ENCODE measurements at places on chromosomes 4 and X.

DNA sequence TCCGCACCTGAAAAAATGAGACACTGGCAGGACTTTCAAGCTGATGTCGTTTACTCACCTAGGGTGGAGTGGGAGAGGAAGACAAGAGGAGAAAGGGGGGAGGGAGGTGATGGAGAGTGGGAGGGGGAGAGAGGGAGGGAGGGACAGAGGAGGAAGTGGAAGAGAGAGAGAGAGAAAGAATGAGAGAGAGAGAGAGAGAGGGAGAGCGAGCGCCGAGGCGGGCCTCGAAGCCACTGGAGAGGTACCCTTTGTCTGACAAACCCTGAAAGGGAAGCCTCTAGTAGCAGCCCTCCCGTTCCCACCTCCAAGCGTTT is 296 bp upstream of the ADGRL3 start:
- no peak for DNase-seq

GRCh38 chr4:23097251-23097650 is 404.5 kb downstream of the GBA3 start:
- DNase-seq = no peak

- no peak for DNase-seq
Measured at GRCh38 chr4:177191991-177192390, 117.7 kb upstream of the NEIL3 start.

DNA sequence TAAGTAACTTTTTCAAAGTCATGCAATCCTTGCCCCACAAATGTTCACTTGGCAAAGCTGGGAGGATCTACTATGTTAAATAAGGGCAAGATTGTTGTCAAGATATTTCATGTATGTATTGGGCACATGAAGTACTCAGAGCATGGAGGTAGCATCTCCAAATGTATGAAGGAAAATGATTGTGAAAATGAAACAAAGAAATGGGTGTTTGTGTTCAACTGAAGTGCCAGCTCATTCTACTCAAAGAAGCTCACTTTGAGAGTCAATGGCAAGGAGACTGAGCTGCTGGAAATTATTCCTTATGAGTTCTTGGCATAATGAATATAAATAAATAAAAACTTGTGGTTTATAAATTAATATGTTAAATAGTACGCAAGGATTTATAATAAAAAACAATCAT is 124.5 kb upstream of the ARSJ start:
- DNase-seq = no peak

DNA sequence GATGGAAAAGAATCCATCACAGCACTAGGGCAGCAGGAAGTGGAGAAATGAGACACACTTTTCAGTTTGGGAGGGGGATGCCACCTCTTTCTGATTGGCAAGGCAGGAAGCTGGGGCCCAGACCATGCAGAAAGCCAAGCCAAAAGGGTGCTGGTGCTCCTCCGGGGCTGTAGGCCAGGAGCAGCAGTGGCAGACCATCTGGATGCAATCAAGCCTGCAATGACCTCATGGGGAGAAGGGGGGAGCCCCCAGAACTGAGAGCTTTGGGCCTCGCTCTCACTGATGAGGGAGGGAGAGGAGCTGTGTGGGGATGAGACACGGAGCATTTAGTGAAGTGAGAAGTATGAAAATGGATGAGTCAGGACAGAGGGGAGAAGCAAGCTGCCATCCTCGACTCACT is 141.3 kb upstream of the NALF2 start:
- DNase-seq = no peak

GRCh38 chr4:887034-887763 is 44.9 kb downstream of the GAK start:
- no peak for DNase-seq

GRCh38 chr4:11050766-11051165 is 366.2 kb upstream of the CLNK start:
- no peak for DNase-seq

- DNase-seq = peak; percentile 79
Measured at GRCh38 chr4:184475096-184475461, 729 bp upstream of the IRF2 start.

DNA sequence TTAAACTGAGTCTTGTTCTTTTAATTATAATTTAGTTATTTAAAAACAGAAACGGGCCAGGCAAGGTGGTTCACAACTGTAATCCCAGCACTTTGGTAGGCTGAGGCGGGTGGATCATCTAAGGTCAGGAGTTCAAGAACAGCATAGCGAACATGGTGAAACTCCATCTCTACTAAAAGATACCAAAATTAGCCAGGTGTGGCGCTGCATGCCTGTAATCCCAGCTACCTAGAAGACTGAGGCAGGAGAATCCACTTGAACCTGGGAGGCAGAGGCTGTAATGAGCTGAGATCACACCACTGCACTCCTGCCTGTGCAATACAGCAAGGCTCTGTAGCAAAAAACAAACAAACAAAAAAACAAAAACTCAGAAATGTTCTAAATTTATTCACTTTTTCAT is 852.9 kb downstream of the TECRL start:
- DNase-seq = no peak

DNA sequence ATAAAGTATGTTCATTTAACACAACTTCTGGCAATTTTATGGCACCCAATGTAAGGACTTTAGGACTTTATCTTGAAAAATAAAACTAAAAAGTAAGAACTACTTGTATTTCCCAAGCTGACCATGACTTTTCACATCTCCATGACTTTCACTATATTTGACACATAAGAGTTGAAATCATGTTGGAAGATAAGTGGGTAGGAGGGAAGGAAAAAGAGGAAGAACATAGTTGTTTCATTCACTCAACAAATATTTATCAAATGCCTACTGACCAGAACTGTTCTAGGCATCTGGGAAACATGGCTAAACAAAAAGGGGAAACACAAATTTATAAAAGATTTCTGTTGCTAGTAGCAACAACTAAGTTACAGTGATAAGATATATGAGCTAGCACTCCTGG is 16.0 kb downstream of the SCLT1 start:
- no peak for DNase-seq

- no peak for DNase-seq
Measured at GRCh38 chr4:149426461-149426860, 389.2 kb downstream of the IQCM start.

DNA sequence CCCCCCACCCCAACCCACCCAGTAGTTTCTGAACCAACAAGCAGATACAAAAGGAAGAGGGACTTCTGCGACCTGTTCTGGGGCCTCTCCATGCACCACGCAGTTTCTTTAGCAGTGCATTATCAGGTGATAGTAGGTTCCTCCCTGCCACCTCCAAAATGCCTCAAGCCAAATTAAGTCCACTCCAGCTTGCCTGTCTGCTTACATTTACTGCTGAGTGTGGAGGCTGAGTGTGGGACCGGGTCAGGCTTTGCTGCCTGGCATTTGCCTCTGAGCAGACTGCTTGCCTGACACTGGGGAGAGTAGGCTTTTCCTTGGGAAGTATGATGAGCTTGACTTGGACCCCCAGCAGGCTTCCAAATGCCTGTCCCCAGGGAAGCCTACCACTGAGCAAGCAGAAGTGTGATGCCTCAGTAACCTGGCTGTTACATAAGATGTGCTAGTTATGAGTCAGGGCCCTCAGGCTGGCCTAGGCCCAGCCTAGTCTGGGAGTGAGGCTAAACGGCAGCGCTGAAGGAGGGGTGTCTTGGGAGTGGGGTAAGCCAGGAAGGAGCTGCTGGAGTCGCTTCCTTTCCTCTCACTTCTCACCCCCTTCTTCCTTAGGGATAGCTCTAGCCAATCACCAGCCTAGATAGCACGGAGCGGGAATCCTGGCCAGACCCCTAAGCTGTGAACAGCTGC is 9.0 kb downstream of the TSC22D3 start:
- DNase-seq = no peak

DNA sequence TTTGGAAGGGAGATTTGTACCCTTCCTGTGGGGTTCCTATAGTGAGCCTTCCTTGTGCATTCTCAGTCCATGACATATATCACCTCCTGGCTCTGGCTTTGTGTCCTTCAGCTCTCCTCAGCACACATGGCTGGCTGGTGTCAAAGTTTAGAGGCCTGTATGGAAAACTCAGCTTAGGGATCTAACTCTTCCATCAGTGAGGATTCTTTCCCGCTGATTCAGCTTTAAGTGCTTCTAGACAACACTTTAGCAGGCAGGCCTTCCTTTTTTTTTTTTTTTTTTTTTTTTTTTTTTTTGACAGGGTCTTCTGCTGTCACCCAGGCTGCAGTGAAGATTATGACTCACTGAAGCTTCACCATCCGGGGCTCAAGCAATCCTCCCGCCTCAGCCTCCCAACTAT is 84.2 kb downstream of the NPNT start:
- DNase-seq = no peak

- no peak for DNase-seq
Measured at GRCh38 chrX:15525664-15526416, 25.2 kb downstream of the BMX start.

DNA sequence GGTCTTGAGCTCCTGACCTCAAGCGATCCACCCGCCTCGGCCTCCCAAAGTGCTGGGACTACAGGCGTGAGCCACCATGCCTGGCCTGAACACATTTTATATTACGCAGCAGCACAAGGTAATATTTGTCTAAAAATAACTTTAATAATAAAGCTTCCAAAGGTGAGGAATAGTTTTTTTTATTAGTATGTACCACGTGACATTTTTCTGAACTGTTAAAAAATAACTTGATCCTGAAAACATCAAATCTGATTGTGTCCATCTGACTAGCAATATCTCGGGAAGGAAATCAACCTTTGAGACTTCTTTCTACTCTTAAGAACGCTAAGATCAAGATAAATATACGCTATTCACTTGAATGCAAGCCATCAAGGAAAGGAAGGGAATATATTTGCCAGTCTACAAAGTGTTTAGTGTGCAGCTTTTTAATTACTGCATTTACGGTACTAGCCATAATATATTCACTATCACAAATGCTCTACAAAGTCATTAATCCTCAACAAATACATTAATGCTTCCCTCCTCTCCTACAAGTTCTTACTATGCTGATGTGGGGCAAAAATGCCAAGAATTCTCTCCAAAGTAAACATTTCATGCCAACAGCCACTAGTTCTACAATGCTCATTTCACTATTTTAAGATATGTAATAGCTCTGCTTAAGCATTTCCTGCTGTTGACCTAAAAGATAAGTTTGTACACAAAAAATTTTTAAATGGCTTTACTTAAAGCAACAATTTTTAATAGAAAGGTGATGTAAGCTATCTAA is 143.6 kb downstream of the APBB2 start:
- DNase-seq = no peak

- DNase-seq = no peak
Measured at GRCh38 chr4:88745581-88746163, 48.0 kb upstream of the NAP1L5 start.

GRCh38 chrX:9312922-9313867 is 151.7 kb upstream of the TBL1X start:
- peak; percentile 62 for DNase-seq

GRCh38 chrX:19697416-19697815 is 182.1 kb upstream of the MAP3K15 start:
- no peak for DNase-seq

GRCh38 chr4:93855926-93856325 is 27.4 kb downstream of the ATOH1 start:
- no peak for DNase-seq

Data from aorta (tissue), 5 donors.